Placental pericyte (primary cell): ENCODE measurements at places on chromosomes 7 and 10. TPM values are rescaled to one million over a fixed set of nuclear protein-coding genes. Genes with fewer than 3 reads are reported as not detected.

NODAL gene
- total RNA-seq, result not detected in 2 replicates

CYP2C19 gene
- total RNA-seq, result not detected in 2 replicates

SH3PXD2A gene
- 57.3 and 58.6 TPM in 2 replicates for total RNA-seq

FRMPD2 gene
- total RNA-seq, result not detected in 2 replicates

UNCX gene
- not detected in 2 replicates for total RNA-seq

CCDC172 gene
- not detected in 2 replicates for total RNA-seq

GSDME gene
- 31.5 and 33.0 TPM in 2 replicates for total RNA-seq

TUBB8 gene
- total RNA-seq, result not detected in 2 replicates

DBF4 gene
- total RNA-seq, result 5.3 and 54.5 TPM in 2 replicates

ATG9B gene
- total RNA-seq, result not detected in 2 replicates

GOLGA7B gene
- total RNA-seq, result not detected in 2 replicates

AMZ1 gene
- 0.88 and 3.3 TPM in 2 replicates for total RNA-seq

PLEKHS1 gene
- total RNA-seq, result under 0.01 TPM in 1 of 2 replicates, not detected in the other

NACAD gene
- total RNA-seq, result 0.88 and 1.3 TPM in 2 replicates

SPAG6 gene
- not detected in 2 replicates for total RNA-seq

CTTNBP2 gene
- total RNA-seq, result 2.4 TPM in 1 of 2 replicates, not detected in the other
